ENCODE measurements at places on chromosomes 6 and 20. TPM values are rescaled to one million over a fixed set of nuclear protein-coding genes. Genes with fewer than 3 reads are reported as not detected.
A peak's percentile ranks its signal among the peaks of the same experiment; 100 is the strongest.

DNA sequence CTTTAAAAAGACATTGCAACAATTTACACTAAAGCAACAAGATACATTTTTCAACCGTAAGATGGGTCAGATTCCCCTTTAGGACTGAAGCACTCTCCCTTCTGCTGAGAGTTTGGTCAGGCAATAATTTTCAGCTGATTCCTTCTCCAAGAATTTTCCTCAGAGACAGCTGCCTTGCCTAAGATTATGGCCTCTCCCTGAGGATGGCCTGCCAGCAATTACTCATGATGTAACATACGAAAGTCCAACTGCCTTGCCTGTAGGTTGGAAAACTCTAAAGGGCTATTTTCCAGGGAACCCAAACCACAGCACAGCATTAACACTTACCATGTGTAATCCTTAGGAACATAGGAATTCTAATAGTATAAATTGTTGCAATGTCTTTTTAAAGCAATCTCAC is 229.1 kb upstream of the FLRT3 start:
- DNase-seq = no peak

DNA sequence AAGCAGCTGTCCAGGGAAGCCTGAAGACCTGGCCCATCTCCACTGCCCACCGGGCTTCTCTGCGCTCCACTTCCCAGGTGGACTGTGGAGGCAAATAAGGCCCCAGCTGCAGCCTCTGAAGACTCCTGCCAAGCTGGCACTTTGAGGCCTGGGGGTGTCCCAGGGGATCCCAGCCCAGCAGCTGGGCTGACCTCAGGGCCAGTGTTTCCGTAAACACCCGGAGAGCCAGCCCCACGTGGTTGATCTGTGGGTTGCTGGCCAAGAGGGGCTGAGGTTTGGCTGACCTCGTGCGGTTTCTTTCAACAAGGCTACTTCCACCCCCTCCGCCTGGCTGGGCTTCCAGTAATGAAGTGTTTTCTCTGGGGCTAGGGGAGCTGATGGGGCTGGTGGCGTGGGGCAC is 12.4 kb upstream of the CCN5 start:
- DNase-seq = peak; percentile 63

DNA sequence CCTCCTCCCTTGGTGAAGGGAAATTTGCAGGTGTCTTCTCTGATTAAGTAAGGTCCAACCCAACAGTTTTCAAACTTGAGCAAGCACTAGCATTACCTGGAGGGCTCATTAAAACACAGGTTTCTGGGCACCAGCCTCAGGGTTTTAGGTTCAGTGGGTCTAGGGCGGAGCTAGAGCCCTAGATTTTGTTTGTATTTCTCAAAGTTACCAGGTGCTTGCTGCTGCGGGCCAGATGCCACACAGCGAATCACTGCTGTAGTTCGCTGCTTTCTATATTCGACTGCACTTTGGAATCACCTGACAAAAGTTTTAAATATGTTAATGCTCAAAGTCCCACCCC is 869 bp downstream of the COL21A1 start:
- DNase-seq = no peak

- no peak for DNase-seq
Observed at GRCh38 chr6:158574800-158575199, 14.9 kb downstream of the TMEM181 start.

Gene MYBL2
- 15.1 TPM for total RNA-seq

Gene NFKBIE
- 18.8 TPM for total RNA-seq
